ENCODE measurements at places on chromosomes 5 and 9.

DNA sequence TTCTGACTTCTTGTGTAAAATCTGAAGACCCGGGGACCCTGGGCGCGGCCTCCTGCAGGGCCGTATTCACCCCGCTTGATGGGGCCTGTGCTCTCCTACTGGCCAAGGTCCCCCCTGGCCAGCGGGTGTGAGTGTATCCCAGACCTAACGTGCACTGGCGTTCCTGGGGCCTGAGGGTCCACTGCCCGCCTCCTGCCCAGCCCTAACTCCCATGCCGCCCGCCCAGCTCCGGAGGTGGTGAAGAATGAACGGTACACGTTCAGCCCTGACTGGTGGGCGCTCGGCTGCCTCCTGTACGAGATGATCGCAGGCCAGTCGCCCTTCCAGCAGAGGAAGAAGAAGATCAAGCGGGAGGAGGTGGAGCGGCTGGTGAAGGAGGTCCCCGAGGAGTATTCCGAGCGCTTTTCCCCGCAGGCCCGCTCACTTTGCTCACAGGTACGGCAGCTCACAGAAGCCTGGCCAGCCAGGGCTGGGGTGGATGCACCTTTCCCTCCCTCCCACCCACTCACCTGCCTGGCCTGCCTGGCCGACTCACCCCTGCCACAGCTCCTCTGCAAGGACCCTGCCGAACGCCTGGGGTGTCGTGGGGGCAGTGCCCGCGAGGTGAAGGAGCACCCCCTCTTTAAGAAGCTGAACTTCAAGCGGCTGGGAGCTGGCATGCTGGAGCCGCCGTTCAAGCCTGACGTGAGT, 9.5 kb downstream of the GRK6 start:
- no peak for DNase-seq

DNA sequence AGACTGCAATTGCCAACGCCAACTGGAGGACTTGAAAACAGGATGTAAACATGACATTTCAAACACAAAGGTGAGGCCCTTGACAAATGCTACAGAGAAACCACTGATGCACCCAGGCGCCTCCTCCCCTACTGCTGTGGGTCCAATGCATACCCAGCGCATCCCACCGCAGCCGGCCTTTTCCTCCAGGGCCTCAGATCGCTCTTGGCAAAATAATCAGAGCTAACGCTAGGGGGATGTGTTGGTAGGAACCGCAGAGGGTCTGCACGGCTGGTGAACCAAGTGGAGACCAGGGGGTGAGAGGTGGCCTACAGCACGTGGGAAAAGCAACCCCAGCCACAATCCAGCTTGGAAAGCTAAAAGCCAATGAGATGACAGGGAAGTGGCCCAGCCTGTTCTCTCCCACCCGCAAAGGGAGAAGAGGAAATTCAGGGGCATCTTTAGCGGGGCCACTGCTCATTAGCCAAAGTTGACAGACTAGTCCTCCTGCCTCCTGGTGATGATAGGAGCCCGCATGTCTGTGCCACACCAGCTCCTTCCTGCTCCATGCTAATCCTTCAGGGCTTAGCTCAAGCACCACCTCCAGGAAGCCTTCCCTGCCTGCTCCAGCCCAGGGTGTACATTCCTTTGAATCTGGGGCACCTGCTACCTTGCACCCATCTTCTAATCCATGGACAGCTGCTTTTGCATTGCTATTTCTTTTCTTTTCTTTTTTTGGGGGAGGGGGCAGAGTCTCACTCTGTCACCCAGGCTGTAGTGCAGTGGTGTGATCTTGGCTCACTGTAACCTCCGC, 5.9 kb downstream of the FAM163B start:
- no peak for DNase-seq

DNA sequence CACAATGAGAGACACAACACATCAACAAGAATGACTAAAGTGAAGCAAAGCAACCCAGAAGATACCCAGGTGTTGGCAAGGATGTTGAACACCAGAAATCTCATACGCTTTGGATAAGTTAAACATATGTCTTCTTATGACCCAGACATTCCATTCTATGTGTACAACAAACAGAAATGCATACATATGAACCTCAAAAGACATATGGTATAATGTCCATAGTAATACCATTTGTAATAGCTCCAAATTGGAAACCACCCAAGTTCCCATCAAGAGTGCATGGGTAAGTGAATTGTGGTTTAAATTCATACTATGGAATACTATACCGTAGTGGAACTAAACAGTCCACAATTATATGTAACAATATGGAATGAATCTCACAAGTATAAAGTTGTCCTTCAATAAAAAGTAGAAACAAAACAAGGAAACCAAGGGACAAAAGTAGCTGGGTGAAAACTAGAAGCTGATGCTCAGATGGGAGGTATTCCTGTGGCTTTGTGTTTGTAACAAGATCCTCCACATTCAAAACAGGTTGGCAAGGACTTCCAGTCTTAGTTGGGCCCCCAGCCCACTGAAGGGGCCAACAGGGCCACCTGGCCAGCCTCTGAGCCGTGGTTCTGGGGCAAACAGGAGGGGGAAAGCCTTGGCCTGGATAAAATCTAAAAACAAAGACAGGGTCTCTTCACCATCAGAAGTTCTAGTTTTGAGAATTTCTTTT, 171.8 kb upstream of the PITX1 start:
- no peak for DNase-seq

DNA sequence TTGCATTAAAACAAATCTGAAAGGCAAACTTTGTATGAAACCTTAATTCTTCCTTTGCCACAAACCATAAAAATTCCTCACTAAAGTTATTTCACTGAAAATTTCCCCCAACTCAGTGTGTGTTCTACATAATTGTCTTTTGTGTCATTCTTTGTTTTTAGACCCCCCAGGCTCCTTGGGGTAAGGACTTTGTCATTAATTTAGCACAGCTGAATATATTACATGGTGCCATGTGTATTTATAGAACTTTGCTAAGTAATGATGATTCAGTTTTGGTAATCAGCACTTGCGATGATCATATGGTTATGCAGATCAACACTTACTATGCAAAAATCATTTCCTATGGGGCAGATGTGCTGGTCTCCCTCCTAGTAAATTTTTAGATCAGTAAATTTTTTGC, 712.1 kb upstream of the MEF2C start:
- DNase-seq = no peak

Data from Kasumi-1 (cell line).